Peyer's patch (tissue), 4 donors: ENCODE measurements at places on chromosomes 5 and 9. TPM values are rescaled to one million over a fixed set of nuclear protein-coding genes. Genes with fewer than 3 reads are reported as not detected.

GRCh38 chr9:133108794-133109641 is 12.0 kb downstream of the RALGDS start:
- H3K4me3 ChIP-seq = no peak overlapping the region
- H3K27ac ChIP-seq = no peak overlapping the region
- H3K36me3 ChIP-seq = no peaks in the 10 kb centered on the region
- H3K4me1 ChIP-seq = peaks cover 19% of the 10 kb centered on the region
- DNase-seq = no peak

The INSL4 gene
- total RNA-seq = not detected

The C7 gene
- total RNA-seq = 287 TPM

The DAPK1 gene
- total RNA-seq = 96.4 TPM

The NTNG2 gene
- 9.1 TPM for total RNA-seq

- no peak for DNase-seq
- H3K27ac ChIP-seq = peak overlapping the region; percentile 52
- H3K4me1 ChIP-seq = peaks cover 25% of the 10 kb centered on the region
- no peak overlapping the region for H3K4me3 ChIP-seq
These were observed 4.8 kb upstream of the NOTCH1 start for GRCh38 chr9:136550439-136551289.

DNA sequence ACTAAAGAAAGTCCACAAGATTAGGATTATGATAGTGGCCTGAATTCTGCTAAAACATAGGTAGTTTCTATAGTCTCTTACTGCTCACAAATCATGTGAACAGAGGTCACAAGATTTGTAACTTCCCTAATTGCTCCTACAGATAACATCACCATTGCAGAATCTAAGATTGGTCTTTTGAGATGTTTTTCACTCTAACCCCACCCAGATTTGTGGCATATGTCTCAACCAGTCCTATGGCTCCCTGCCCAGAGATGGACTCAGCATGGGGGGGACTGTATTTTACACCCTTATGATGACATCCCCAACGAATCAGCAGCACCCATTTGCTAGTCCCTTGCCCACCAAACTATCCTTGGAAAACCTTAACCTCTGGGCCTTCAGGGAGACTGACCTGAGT is 1046.2 kb downstream of the CDH12 start:
- no peaks in the 10 kb centered on the region for H3K4me1 ChIP-seq
- H3K27ac ChIP-seq = no peak overlapping the region
- no peak overlapping the region for H3K4me3 ChIP-seq
- H3K27me3 ChIP-seq = no peaks in the 10 kb centered on the region

GRCh38 chr9:17824191-17824590 is 245.3 kb downstream of the SH3GL2 start:
- no peaks in the 10 kb centered on the region for H3K36me3 ChIP-seq
- DNase-seq = no peak
- no peaks in the 10 kb centered on the region for H3K4me1 ChIP-seq
- no peaks in the 10 kb centered on the region for H3K27me3 ChIP-seq
- H3K27ac ChIP-seq = no peak overlapping the region

GRCh38 chr9:136588663-136589464 is 43.0 kb upstream of the NOTCH1 start:
- no peak overlapping the region for H3K27ac ChIP-seq
- peaks cover 21% of the 10 kb centered on the region for H3K4me1 ChIP-seq
- H3K4me3 ChIP-seq = no peak overlapping the region
- H3K27me3 ChIP-seq = no peaks in the 10 kb centered on the region

The MARVELD2 gene
- total RNA-seq = 49.3 TPM

DNA sequence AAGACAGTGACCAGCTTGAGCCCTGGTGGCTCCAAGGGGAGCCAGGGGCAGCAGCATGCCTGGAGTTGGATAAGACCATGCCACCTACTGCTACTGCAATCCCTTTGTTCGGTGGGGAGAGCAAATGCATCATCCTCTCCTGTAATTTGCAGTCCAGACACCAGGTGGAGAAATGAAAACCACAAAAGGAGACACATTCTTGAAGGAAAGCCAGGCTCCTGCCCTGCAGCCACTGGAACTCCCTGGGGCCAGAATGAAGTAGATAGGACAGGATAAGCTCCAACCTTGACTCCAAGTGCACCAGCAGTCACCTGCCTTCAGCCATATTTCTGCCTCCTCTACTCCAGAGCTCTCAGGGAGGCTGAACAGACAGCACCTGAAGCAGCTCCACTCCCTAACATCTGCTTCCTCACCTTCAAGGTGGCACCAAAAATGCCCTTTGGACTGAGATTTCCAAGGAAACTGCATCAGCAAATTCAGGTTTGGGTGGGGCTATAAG is 65.1 kb upstream of the IQGAP2 start:
- peak; percentile 57 for DNase-seq
- H3K4me1 ChIP-seq = peaks cover 3% of the 10 kb centered on the region
- no peaks in the 10 kb centered on the region for H3K27me3 ChIP-seq
- H3K27ac ChIP-seq = no peak overlapping the region
- no peak overlapping the region for H3K4me3 ChIP-seq
